Breast epithelium (tissue), 4 donors: ENCODE measurements at places on chromosomes 4 and X.

DNA sequence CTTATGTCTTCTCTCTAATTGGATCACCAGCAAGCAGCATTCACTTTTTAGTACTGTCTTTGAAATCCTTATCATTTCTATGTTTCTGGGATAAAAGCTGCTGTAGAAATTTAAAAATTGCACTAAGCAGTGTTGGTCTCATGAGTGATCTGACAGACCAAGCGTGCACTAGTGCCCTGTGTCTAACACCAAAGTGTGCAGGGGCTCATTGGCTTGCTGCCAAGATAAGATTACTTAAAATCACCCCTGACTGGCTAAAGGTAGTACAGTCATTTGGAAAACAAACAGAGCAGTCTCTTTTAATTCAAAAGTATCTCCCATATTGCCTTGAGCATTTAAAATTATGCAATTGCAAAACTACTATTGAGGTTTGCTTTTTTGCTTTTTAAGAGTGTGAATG is 304.6 kb downstream of the ARAP2 start:
- no peak for DNase-seq

DNA sequence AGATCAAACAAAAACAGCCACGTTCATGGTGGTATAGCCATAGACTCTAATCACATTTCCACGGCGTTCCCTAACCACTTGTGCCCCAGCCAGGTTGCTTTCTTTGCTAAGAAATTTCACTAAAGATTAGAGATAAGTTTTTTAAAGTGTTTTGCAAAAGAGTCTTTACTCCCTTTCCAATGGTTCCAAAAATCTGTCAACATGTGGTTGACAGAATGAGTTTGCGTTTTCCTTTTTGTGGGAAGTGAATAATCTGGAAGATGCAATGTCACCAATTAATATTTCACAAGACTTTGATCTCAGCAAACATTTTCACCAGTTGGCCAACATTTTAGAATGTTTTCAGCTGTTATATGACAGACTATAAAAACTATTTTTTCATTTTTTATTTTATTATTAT is 35.3 kb downstream of the CXCL1 start:
- DNase-seq, result no peak

GRCh38 chrX:2848871-2849301 is 20.2 kb downstream of the GYG2 start:
- no peak for DNase-seq

GRCh38 chr4:138773321-138773720 is 242.3 kb upstream of the NOCT start:
- no peak for DNase-seq

DNA sequence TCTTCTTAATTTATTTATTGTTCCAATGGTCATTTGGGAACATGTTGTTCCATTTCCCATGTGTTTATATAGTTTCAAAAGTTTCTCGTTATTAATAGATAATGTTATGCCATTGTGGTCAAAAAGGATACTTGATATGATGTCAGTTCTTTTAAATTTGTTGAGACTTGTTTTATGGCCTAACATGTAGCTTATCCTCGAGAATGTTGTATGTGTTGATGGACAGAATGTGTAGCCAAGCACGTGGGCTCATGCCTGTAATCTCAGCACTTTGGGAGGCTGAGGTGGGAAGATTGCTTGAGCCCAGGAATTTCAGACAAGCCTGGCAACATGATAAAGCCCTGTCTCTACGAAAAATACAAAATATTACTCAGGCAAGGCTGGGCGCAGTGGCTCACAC is 168.5 kb upstream of the USP38 start:
- no peak for DNase-seq

GRCh38 chr4:170801771-170802170 is 712.0 kb upstream of the AADAT start:
- DNase-seq, result no peak

DNA sequence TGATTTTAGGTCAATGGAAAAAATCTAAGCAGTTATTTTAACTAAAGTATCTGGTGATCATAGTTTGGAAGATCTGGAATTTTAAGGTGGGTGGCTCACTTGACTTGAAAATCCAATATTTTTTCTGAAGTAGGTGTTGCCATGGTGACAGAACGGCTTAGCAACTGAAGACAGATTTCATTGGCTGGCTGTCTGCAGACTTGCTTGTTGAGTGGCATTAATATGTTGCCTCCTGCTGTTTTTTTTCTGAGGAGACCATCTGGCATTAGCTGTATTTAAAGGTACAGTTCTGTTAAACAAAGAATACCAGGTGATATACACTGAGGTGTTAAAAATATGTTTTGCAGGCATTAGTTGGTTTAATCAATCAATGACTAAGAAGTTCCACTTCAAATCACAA is 19.8 kb downstream of the CPE start:
- no peak for DNase-seq

- DNase-seq, result no peak
Measured at GRCh38 chrX:104112326-104112951, at the start of gene ZCCHC18. Gene ZCCHC18, plus strand, starts transcription at chrX:104112523. Its CDS starts 1,589 bp downstream, at chrX:104114112.

DNA sequence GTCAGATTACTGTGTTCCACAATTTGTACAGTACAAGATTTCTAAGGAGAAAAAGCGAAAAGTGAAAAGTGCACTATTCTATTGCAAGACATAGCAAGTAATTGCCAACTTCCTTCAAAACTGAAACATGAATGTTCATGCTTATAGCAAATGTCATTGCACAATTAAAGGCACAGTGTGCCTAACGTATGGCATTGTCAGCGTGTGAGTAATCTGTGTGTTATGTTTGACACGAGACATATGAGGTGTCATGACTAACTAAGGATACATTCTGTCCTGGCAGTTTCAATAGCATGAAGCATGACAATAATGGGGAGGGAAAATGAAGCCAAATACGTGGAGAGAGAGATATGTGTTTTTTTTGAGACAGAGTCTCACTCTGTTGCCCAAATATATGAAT is 33.6 kb upstream of the TBC1D9 start:
- no peak for DNase-seq

GRCh38 chr4:7206385-7206784 is 14.0 kb downstream of the SORCS2 start:
- DNase-seq, result no peak
